T-helper 17 cell (primary cell): ENCODE measurements at places on chromosomes 13 and 19.

DNA sequence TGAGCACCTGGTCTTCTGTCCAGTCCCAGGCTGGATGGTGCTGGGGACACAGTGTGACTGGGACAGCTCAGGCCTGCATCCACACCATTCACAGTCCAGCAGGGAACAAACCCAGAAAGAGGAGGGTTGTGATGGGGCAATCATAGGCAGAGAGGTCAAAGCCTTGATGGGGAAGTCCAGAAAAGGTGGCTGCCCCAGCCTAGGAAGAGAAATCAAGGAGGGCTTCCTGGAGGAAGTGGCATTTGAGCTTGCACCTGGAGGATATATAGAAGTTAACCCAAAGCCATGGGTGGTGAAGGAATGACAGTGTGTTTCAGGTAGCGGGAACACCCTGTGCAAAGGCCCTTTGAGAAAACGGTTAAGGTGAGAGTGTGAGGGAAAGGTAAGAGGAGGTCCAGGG, 2.6 kb upstream of the PRX start:
- DNase-seq = no peak

DNA sequence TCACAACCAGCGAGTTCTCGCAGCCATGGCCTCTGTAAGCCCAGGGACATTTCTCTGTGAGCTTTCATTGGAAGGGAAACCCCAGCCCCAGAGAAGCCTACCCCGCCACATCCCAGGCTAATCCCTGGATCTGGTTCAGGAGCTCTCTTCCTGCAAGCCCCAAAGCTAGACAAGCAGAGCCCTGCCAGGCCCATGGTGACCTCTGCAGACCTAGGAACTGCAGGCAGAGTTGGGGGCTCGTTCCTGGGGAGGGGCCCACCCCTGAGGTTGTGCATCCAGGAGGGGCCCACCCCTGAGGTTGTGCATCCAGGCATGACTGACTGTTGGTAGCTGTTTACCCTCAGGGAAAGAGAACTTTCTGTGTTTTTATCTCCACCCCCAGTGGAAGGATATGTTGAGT, 21.7 kb downstream of the KCTD15 start:
- no peak for DNase-seq

- no peak for DNase-seq
Measured at GRCh38 chr19:31096062-31096830, 253.0 kb downstream of the TSHZ3 start.

DNA sequence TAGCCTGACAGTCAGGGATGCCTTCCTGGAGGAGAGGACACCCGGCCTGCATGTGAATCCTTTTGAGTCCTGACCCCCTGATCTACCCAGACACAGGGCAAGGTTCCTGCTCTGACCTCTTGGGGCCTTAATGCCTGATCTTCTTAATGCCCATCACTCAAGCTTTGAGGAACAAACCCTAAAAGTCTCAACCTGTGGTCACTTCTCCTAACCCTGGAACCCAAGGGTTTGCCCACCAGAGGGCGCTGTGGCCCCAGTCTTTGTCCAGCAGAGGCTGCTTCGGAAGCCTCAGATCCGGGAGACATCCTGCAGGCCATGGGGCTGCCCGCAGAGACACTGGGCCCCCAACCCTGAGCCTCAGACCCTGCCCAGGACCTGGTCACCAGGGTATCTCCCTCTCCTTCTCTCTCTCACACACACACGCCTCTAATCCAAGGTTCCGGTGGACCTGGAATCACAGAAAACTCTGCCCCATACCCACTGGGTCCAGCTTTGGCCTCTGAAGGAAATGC, 9.8 kb upstream of the DPF1 start:
- peak; percentile 68 for DNase-seq

- DNase-seq = no peak
Measured at GRCh38 chr13:21075379-21076249, 14.2 kb upstream of the LATS2 start.

DNA sequence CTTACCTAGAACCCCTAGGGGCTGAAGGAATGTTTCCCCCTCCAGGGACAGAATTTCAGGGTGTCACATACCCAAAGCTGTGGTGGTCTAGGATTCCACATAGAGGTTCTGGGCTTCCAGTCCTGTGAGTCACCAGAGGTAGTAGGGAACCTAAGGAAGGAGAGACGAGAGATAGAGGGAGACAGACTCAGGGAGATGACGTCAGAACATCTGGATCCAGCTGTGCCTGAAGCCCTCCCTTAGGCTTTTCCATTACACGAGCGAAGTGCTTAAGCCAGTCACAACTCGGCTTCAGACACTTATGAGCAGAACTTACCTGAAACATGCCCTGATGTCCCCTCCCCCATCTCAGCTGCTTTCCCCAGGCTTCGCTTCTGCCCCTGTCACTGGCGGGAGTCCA, 11.8 kb upstream of the SELENOW start:
- DNase-seq = no peak

DNA sequence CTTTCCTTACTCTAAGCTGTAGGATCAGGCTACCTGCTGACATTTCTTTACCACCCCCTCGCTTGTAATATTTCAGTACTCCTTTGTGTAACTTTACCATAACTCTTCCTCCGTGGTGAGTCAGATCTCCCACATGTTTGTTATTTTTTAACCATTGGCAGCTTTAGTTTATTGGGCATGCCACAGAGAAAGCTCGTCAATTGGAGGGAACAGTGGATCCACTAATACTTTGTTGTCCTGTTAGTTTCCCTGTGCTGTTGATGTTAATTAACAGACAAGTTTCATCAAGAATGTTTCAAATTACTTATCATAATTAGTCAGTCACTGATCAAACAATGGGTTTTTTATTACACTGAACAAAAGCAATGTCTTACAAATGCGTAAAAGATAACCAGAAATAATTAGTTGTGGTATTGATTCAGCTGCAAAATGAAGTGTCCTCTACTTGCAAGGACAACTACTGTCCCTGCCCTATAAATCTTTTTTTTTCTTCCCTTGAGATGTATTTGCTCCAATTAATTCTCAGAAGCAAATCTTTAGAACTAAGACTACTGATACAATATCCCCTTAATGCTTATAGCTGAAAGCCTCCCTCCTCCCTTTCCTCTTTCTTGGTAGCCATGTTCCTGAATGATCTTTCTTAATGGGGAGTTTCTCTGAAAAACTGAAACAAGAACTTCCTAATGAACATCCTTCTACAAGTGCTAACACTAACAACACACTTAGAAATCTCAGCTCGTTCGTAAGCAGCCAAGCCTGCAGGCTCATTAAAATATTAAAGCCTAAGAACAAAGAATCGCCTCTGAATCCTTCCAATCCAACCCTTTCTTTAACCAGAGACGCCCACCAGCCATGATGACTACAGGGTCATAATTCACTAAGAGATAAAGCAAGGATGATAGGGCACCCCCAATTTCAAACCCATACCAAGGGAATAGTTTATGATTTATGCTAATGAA, 22.2 kb downstream of the EFNB2 start:
- no peak for DNase-seq

- no peak for DNase-seq
Measured at GRCh38 chr19:31254611-31255010, 94.6 kb downstream of the TSHZ3 start.

DNA sequence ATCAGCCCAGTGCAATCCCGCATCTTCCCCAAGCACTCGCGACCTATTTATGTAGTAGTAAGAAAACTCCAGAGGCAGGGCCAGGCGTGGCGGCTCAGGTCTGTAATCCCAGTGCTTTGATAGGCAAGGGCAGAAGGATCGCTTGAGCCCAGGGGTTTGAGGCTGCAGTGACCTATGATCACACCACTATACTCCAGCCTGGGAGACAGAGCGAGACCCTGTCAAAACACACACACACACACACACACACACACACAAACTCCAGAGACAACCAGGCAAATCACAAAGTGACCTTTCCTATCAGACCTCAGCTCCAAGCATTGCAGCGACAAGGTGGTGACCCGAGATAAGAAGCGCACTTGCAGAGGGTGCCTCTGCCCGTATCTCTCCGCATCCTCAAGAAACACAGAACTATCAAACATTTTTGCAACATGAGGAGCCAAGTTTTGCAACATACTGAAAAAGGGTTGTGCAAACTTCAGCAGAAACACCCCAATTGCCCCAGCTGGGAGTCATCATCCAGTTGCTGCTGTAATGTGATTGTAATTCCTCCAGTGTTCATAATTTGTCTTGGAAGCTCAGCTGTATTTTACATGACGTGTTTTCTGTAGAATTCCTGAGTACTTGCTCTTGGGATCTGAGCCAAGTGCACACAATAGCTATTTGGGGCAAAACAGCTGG, 8.7 kb upstream of the KLF2 start:
- DNase-seq = no peak

DNA sequence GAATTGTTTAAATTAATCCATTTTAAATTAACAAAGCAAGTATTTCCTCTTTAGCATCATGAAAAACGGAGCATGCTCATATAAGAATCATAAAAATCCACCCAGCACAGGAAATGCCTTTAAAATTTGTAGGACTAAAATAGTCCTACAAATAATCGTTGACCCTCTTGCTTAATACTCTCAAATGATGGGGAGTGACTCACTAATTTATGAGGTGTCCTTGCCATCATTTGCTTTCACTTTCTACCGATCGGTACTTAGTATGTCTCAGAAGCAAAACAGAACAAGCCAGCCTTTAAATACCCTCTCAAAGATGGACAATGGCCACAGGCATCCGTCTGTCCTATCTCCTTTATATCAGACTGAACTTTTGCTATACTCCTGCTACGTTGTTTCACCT, 97.2 kb downstream of the SUCLA2 start:
- no peak for DNase-seq

GRCh38 chr19:58460039-58460438, 6.8 kb upstream of the ZNF324 start:
- DNase-seq = no peak

DNA sequence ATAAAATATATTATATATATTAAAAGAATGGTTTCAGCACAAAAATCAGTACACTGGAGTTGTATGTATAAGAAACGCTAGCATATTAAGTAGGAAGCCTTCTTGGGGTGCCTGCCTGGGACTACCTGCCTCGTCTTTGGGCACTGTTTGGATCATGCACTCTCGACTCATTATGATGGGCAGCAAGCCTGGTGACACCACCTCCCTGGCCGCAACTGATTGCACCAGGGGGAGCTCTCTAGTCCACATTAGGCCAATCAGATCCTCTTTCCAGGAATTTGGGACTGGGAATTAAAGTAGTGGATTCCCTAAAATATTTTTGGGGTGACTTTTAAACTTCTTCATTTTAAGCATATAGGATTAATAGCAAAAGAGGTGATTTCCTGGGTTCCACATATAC, 56.0 kb upstream of the RGCC start:
- no peak for DNase-seq

- DNase-seq = no peak
Measured at GRCh38 chr19:39557811-39558623, 18.1 kb upstream of the EID2 start.

DNA sequence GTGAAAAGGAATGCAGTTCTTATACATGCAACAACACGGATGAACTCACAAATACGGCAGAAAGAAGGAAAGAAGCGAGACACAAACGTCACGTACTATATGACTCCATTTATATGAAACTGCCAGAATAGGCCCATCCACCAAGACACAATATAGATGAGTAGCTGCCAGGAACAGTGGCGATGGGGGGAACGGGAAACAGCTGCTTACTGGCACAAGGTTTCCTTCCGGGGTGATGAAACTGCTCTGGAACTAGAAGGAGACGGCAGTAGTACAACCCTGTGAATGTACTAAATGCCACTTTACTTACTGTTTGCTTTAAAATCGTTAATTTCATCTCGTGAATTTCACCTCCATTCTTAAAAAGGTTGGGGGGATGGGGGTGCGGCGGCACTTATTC, 28.9 kb downstream of the MLLT1 start:
- no peak for DNase-seq

DNA sequence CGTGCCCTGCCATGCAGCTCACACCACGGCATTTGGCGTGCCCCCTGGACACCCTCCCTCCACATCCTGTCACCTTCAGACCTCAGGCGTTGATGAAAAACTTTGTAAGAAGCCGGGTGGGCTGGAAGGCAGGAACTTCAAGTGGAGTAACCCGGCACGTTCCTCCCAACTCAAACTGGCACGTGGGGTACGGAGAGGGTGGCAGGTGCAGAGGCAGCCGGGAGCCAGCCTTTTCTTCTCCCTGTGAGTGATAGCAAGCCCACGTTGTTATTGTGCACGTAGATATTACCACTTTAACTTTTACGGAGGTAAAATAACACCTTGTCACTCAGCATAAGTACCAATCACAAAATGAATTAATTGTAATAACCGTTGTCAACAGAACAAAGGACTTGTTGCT, 198.0 kb downstream of the ZNF536 start:
- no peak for DNase-seq

- no peak for DNase-seq
Measured at GRCh38 chr13:89003656-89004055, 1332.5 kb downstream of the SLITRK5 start.

- no peak for DNase-seq
Measured at GRCh38 chr19:15398501-15399233, 19.1 kb upstream of the AKAP8 start.

DNA sequence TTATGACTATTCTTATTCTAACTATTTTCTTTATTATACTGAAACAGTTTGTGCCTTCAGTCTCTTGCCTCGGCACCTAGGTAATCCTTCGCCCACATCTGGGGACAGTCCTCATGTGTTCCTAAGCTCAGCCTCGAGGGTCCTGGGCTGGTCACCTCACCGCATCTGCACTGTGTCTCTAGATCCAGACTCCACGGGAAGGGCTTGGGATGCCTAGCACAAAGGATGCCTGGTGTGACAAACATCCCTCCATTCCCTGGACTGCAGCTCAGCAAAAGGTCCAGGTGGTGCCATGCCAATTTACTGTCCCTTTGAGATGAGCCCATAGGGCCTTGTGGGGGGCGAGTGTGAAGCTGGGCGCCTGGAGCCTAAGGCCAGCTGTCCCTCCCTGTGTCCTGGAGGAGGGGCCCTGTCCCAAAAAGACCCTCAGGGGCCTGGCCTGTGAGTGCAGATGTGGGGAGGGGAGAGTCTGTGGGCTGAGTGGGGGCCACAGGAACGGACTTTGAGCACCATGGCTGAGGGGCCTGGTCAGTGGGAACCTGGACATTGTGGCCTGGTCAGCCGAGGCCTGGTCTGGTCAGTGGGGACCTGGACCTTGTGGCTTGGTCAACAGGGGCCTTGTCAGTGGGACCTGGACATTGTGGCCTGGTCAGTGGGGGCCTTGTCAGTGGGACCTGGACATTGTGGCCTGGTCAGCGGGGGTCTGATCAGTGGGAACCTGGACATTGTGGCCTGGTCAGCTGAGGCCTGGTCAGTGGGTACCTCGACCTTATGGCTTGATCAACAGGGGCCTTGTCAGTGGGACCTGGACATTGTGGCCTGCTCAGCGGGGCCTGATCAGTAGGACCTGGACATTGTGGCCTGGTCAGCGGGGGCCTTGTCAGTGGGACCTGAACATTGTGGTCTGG, 45.1 kb upstream of the TPM4 start:
- no peak for DNase-seq

GRCh38 chr13:90445179-90445578, 902.3 kb upstream of the MIR17HG start:
- DNase-seq = no peak
